ENCODE measurements at places on chromosomes 3 and 15. TPM values are rescaled to one million over a fixed set of nuclear protein-coding genes. Genes with fewer than 3 reads are reported as not detected.

- no peaks in the 10 kb centered on the region for H3K4me1 ChIP-seq
- DNase-seq: no peak
- no peaks in the 10 kb centered on the region for H3K27me3 ChIP-seq
These were observed 18.4 kb downstream of the WNT7A start for GRCh38 chr3:13861461-13861860.

GRCh38 chr3:115788921-115789470, 165.7 kb downstream of the GAP43 start:
- no peak for DNase-seq
- H3K4me3 ChIP-seq: no peak overlapping the region
- H3K4me1 ChIP-seq: no peaks in the 10 kb centered on the region
- no peak overlapping the region for H3K27ac ChIP-seq
- no peaks in the 10 kb centered on the region for H3K27me3 ChIP-seq

DNA sequence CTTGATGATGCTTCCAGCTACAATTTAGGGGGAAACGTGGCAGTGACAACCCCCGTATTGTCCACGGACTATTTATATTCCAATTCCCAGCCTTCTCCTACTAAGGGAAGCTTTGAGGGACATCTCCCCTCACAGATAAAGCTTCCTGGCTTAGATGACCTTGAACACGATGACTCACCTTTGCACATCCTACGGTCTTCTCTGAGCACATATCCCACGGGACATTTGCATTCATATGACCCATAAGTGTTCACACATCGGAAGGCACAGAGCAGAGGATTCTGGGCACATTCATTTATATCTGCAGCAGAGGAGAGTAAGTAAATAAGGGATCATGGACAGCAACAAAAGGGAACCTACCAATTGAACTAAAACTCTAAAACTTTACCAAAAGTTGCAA, 101.5 kb downstream of the DUT start:
- no peaks in the 10 kb centered on the region for H3K4me1 ChIP-seq
- no peaks in the 10 kb centered on the region for H3K27me3 ChIP-seq
- DNase-seq: no peak

STRC gene
- 0.97 TPM for total RNA-seq
